AG10803 (cell line): ENCODE measurements at places on chromosomes 11 and 22.

- no peak for DNase-seq
Measured at GRCh38 chr11:11520231-11521015, 101.4 kb downstream of the GALNT18 start.

- DNase-seq: no peak
Measured at GRCh38 chr11:69267395-69267805, 26.6 kb upstream of the MYEOV start.

GRCh38 chr22:49406879-49407587 lies 420.6 kb downstream of the BRD1 start:
- no peak for DNase-seq

DNA sequence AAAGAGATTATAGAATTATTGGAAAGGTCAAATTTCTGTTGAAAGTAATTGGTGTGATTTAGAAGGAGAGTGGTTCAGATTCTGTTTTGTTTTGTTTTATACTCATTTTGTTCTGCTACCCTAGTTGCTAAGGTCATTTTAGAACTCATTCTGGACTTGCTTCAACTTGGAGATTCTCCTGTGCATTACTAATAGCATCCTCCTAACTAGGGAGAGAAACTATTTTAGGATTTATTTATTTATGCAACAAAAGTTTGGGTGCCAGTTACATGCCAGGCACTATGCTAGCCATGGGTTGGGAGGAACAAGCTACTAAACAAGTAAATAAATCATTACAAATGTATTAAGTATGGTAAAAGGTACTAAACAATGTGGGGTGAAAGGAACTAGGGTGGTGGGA lies 84.0 kb downstream of the YAP1 start:
- peak; percentile 38 for DNase-seq

GRCh38 chr22:25030636-25031035 lies 78.1 kb downstream of the KIAA1671 start:
- peak; percentile 27 for DNase-seq

GRCh38 chr11:134853992-134854991 lies 442.2 kb upstream of the B3GAT1 start:
- no peak for DNase-seq

GRCh38 chr11:118060081-118060661 lies 16.7 kb upstream of the TMPRSS4 start:
- no peak for DNase-seq

DNA sequence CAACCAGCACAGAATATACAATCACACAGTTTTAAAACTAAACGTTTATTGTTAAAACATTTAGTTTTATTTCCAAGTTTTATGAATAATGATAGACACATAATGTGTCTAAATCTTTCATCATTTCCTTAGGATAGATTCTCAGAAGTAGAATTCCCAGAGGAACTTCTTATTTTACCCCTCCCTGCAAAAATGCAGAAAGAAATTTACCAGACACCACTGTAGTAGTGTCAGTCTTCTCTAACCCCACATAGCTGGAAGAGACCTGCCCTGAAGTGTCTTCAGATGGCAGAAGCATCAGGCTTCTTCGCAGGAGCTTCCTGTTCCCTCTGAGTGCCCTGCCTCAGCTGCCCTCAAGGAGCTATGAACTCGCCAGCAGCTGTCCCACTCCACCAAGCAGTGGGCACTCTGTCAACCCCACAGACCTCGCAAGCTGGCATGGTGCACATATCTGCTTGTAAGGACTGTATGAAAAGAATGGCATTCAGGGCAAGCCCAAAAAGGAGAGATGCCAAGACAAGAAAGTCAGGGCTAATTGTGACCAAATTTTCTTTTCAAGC lies 28.5 kb upstream of the PAK1 start:
- DNase-seq: peak; percentile 13

- no peak for DNase-seq
Measured at GRCh38 chr22:46856661-46857060, 94.2 kb downstream of the TBC1D22A start.

- peak; percentile 73 for DNase-seq
Measured at GRCh38 chr11:68841718-68842426, at the start of gene CPT1A. CPT1A (minus strand) TSS chr11:68841916; CDS start chr11:68815474, 26,442 bp downstream.

DNA sequence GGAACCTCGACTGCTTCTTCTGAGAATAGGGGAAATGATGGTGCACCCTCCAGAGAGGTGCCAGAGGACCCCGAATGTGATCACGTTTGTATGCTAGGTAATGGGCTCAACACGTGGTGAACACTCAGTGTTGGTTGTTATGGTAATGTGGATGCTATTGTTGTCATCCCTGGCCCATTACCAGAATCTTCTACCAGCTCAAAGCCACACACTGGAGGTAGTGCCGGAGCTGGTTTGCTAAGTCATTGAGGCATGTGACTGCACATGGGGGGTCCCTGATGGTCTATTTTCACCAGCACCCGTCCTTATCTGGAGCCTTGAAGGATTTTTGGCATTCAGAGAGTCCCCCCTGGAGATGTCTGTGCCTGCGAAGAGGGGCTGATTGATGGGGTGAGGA lies 119.1 kb upstream of the CD82 start:
- DNase-seq: no peak

DNA sequence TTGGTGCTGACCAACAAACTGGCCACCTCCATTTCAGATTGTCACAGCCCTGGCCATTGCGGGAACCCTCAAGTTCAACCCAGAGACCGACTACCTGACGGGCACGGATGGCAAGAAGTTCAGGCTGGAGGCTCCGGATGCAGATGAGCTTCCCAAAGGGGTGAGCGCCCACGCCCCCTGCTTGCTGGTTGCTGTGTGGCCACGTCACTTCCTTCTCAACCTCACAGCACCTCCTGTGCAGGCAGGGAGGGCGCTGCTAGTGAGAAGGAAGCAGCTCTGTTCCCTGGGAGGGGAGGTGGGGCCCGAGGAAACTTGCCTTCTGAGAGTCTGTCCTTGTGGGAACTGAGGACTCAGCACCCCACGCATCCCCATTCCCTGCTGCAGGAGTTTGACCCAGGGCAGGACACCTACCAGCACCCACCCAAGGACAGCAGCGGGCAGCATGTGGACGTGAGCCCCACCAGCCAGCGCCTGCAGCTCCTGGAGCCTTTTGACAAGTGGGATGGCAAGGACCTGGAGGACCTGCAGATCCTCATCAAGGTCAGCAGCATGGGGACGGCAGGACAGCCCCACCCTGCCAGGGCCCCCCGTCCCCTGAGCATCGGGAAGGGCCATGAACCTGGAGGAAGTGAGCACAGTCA lies 19.3 kb downstream of the POLR3H start:
- no peak for DNase-seq

DNA sequence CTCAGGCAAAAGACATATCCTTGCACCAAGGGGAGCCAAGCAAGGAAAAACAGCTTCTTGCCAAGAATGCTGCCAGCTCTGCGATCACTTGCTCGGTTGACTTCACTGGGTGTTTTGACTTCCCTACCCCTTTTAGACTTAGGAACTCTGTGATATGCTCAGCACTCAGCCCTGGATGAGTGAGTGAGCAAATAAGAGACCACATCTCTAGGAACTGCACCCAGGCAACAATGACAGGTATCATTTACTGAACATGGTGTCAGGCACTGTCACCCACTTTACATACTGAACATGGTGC lies 3.7 kb upstream of the IRAG1 start:
- DNase-seq: no peak

DNA sequence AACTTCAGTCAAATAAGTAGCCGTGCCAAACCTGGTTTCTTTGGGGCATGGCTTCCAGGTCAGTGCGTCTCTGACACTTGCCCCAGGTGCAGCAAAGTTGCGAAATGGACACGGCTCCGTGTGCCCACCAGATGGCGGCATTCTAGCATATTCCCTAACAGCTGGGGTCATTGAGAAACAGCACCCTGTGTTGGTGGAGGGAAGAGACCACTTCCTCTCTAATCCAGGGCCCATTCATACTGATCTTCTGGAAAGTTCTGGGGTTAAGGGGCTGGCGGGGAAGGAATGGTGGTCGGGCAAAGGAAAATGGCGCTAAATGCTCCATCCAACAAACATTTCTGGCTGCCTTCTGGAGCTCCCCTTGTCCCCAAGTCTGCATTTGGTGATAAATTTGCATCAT lies 141.2 kb upstream of the TIMP3 start:
- peak; percentile 67 for DNase-seq

- no peak for DNase-seq
Measured at GRCh38 chr11:130858215-130858614, 58.1 kb downstream of the SNX19 start.

GRCh38 chr22:46052801-46053562 lies 76.0 kb upstream of the WNT7B start:
- DNase-seq: peak; percentile 58

GRCh38 chr22:29443861-29444792 lies 5.7 kb downstream of the RFPL1 start:
- no peak for DNase-seq

DNA sequence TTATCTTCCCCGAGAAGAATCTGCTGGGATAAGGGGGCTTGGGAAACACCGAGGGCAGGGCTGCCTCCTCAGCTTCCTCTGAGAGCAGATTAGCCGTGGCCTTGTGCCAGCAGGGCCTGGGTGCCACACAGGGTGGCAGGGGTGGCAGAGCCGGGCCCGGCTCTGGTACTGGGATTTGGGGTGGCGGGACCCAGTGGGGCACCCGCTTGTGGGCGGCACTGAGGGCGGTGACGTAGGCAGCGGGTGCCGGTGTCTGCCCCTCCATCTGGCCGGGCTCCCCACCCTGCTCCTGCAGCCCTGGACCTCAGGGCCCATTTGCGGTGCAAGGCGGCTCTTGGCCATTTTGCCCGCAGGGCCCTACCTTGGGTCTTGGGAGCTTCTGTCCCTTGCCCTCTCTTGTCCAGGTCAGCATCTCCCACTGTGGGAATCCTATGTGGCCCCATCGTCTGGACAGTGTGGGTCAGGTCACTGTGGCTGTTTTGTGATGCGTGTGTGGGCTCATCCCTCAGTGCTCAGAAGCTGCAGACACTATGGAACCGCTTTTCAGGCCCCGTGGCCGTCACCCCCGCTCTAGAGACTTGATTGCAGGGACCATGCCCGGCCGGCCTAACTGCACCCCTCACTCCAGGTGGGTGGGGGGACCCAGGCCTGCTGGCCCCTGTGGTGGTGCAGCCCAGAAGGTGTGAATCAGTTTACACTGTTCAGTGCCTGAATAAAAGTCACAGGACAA lies 29.7 kb upstream of the KRTAP5-6 start:
- DNase-seq: no peak

GRCh38 chr11:74672332-74672955 lies 58.8 kb downstream of the CHRDL2 start:
- peak; percentile 29 for DNase-seq

- peak; percentile 72 for DNase-seq
Measured at GRCh38 chr11:128745311-128746136, 51.7 kb downstream of the FLI1 start.

DNA sequence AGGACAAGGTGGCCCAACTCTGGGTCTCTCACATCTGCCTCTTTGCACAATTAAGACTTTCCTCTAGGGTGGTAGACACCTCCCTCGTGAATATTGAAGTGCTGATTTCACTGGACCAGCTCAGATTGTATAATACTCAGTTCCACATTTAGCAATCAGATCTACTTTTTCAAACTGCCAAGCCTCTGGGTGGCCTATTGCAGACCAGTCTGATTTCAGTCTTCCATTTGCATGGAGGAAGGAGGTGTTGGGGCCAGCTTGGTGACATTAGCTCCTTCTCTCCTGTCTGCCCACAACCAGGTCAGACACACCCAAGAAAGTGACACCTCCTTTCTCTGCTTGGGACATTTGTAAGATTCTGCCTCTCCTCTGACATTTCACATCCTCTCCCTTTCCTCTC lies 78.2 kb downstream of the PPFIBP2 start:
- no peak for DNase-seq

- no peak for DNase-seq
Measured at GRCh38 chr11:131656839-131657211, 286.4 kb downstream of the NTM start.

DNA sequence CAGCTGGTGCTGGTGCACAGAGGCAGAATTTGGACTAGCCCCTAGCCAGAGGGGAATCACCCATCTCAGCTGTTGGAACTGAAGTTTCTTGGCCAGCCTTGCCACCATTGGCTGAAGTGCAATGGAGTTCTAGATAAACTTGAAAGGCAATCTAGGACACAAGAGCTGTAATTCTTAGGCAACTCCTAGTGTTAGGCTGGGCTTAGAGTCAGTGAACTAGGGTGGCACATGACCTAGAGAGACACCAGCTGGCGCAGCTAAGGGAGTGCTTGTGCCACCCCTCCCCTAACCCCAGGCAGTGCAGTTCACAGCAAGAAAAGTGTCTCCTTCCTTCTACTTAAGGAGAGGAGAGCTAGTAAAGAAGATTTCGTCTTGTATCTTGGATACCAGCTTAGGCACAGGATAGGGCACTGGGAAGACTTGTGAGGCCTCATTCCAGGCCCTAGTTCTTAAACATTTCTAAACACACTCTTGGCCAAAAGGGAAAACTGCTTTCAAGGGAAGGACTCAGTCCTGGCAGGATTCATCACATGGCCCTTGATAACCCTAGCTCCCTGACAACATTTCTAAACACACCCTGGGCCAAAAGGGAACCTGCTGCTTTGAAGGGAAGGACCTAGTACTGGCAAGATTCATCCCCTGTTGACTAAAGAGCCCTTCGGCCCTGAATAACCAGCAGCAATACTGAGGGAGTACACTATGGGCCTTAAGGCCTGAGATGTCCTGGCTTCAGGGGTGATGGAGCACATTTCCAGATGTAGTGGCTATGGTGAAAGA lies 53.4 kb downstream of the XRRA1 start:
- DNase-seq: no peak

DNA sequence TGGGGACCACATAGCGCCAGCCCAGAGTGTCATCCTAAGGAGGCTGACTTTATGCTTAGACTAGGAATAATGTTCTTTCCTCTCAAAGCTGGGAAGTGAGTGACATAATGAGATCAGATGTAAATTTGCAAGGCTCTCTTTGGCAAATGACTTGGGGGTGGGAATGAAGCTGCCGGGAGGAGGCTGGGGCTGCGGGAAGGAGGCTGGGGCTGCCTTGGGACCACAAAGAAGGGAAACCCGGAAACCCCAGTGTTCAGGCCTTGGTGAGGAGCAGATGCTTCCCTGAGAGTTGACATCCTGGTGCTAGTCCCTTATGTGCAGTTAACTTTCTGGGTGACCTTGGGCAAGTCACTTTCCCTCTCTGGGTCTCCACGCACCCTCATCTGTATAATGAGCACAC lies 182.0 kb downstream of the CHST1 start:
- DNase-seq: no peak

DNA sequence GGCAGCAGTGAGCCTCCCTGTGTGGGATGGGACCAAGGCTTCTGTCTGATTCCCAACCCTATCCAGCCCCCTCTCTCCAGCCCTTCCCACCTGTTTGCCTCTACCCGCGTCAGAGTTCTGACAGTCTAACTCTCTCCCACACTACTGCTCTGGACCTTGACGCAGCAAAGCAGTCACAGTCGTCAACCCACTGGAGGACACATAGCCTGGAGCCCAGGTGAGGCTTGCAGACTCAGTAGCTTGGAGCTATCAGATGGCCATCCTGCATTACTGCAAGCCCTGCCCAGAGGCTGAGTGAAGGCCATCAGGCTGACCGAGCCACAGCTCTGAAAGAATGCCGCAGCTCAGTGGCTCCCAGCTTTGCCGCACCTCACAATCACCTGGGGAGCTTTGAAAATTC lies 3.7 kb downstream of the OAF start:
- DNase-seq: no peak

- peak; percentile 12 for DNase-seq
Measured at GRCh38 chr22:39622881-39623367, 52.4 kb downstream of the CACNA1I start.
